Activated naive CD8-positive, alpha-beta T cell treated with anti-CD3 and anti-CD28 coated beads, Interleukin-2, amount 50 U/mL, for 16 hours (primary cell): ENCODE measurements at places on chromosomes 7 and 10.

GRCh38 chr7:158710651-158711102, 6.1 kb upstream of the NCAPG2 start:
- no peak for DNase-seq

- DNase-seq, result no peak
These were observed 68.0 kb downstream of the MKI67 start for GRCh38 chr10:128058106-128058749.

DNA sequence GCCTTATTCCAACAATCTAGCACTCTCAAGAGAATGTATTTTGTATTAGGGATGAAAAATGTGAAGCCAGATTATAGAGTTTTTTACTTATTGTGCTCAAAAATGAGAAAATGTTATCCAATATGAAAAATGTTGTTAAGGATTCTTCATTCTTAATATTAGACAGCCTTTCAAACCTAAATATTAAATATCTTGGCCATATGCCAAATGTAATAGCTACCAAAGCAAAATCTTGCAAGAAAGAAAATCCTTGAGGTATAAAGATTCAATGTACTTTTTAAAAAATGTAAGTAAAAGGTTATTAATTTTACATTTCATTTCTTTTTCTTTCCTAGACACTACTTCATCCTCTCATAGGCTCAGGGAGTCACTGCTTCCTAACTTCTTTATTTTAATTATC, 33.4 kb downstream of the MET start:
- no peak for DNase-seq

- no peak for DNase-seq
These were observed 182.1 kb downstream of the FAM107B start for GRCh38 chr10:14592566-14592965.

- DNase-seq, result no peak
These were observed 210.5 kb downstream of the ARHGAP21 start for GRCh38 chr10:24513155-24513554.

DNA sequence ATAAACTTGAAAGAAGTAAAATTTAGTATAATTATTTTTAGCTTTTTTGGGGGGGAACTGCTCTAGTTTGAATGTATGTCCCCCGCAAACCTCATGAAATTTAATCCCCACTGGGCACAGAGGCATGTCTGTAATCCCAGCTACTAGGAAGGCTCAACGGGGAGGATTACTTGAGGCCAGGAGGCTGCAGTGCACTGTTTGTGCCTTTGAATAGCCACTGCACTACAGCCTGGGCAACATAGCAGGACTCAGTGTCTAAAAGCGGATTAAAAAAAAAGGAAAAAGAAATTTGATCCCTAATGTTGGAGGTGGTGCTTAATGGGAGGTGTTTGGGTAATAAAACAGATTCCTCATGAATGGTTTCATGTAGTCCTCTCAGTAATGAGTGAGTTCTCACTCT, 43.1 kb upstream of the PHF14 start:
- no peak for DNase-seq

DNA sequence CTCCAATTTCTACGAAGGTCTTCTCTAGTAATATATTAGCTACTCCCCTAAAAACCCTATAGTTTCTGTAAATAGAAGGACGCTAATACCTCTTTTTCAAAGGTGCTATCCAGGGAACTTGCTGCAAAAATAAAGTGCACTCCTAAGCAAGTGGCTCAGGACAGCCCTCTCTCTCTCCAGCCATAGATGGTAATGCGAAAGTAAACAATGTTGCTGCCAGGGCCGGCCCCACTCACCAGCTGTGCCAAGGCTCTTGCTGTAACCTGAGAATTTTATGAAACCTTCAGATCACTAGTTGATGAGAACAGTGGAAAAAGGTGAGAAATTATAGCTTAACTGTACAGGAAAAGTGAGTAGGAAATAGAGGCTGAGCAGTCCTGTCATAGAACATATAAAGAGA, 10.9 kb upstream of the TAS2R39 start:
- no peak for DNase-seq

- no peak for DNase-seq
These were observed 43.0 kb downstream of the PKD1L1 start for GRCh38 chr7:47905076-47905920.

GRCh38 chr7:36455646-36456045, 66.0 kb downstream of the ANLN start:
- no peak for DNase-seq

DNA sequence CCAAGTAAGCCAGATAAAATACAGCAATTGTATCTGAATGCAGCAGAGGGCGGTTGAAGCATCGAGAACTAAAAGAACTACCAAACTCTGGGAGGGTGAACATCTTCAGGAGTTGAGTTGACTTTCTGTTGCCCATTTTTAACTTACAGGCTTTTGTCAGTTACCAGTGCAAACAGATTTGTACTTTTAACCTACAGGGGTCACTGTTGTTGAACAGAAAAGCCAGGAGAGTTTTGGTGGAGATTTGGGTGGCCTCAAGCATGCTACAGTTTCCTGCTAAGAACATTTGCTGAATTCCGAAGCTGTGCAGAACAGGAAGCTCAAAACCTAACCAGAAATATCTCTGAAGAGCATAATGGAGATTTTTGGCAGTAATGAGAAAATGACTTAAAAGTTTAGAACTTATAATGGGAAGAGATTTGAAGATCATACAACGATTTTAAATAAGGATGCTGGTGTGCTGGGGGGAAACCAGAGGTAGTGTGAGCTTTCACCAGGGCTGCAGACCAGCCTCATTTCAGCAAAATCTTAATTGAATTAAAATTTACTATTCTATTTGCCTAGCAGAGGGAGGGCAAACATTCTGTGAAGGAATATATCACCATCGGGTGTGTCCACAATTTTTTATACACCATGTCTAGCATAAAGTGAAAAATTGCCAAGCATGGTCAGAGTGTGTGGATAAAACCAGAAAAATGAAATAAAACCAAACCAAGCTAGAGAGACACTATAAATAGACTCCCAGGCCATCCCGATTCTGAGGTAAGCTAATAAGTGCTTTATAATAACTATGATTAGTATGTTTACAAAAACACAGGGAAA, 208.6 kb upstream of the CCDC6 start:
- DNase-seq, result no peak

GRCh38 chr7:121237601-121238000, 91.2 kb upstream of the WNT16 start:
- DNase-seq, result no peak

- DNase-seq, result no peak
These were observed 509.8 kb upstream of the MGMT start for GRCh38 chr10:128957221-128957620.

GRCh38 chr7:78052112-78052511, 253.5 kb downstream of the PHTF2 start:
- DNase-seq, result no peak

DNA sequence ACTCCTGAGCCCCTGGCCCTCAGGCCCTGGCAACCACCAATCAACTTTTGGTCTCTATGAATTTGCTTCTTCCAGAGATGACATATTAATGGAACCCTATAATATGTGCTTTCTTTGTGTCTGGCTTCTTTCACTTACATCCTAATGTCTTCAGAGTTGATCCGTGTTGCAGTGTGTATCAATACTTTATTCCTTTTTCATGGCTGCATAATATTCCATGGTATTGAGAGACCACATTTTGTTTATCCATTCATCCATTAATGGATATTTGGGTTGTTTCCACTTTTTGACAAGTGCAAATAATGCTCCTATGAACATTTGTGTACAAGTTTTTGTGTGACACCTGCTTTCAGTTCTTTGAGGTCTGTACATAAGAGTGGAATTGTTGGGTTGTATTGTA, 43.3 kb upstream of the ELFN1 start:
- DNase-seq, result no peak

- no peak for DNase-seq
These were observed 67.6 kb upstream of the GSDME start for GRCh38 chr7:24824896-24825295.

GRCh38 chr7:121330053-121330833, 1.4 kb downstream of the WNT16 start:
- DNase-seq, result no peak

DNA sequence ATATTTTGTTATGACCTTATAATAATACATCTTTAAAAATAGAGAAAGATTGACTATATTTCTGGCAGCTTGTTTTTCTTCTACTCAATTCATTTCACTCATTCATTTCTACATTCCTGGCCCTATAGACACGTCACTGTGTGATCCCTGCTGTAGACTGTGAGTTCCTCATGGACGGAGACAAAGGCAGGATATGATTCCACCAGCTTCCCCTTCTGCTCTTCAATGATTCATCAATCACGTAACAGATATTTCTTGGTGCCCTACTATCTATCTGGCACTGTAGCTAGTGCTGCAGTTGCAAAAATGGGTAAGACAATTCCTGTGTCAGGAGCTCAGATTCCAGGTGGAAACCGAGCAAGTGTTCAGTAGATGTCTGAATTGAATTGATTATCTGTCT, 415.0 kb downstream of the SFMBT2 start:
- DNase-seq, result no peak

- DNase-seq, result no peak
These were observed 99.6 kb downstream of the SVIL start for GRCh38 chr10:29535012-29535777.

DNA sequence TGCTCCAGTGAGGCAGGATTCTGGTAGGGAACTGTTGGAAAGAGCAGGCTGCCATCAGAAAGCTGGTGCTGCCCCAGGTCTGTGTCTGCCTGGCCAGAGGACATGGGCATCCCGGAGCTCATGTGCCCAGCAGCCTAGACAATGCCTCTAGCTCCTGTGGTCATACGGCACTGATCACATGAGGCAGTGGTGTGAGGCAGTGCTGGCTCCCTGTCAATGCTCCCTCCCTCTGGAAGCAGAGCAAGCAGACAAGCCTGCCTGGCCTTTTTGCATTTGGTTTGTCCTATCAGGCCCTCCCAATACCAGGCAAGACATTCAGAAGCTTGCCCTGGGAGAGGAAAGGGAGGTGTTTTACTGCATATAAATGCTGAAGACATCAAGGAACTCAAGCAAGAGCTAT, 19.5 kb upstream of the MMP21 start:
- no peak for DNase-seq

DNA sequence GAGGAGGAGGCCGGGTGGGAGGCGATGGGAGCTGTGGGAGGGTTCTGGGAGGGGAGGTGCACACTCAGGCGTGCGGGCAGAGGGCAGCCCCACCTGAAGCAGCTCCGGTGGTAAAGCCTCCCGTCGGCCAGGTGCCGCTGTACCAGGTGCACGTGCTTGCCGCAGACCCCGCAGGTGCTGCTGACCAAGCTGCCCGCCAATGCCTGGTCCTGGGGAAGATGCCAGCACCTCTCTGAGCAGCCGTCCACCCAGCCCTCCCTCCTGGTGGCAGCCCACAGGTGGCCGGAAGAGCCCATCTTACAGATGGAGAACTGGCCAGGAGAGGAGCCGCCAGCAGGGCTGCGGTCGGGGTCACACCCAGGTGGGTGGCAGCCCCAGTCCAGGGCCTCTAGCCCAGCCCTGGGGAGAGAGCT, 12.6 kb downstream of the MICALL2 start:
- DNase-seq, result no peak

DNA sequence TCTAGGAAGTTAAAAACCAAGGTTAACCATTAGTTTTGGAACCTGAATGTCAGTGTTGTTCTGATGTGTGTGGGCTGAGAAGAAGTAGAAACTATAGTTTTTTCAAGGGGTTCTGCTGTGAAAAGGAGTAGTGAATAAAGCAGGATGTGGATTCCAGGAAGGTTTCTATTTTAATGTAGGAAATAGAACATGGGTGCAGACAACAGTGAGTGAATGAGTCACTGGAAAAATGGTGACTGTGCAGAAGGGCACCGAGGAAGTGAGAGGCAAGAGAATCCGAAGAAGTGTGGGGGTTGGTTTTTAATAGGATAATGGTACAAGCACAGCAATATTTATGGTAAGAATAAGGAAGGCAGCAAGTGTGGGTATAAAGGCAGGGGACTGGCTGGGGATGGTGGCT, 120.4 kb downstream of the ARHGAP21 start:
- no peak for DNase-seq

- DNase-seq, result no peak
These were observed 38.2 kb upstream of the CDK6 start for GRCh38 chr7:92874567-92874966.

DNA sequence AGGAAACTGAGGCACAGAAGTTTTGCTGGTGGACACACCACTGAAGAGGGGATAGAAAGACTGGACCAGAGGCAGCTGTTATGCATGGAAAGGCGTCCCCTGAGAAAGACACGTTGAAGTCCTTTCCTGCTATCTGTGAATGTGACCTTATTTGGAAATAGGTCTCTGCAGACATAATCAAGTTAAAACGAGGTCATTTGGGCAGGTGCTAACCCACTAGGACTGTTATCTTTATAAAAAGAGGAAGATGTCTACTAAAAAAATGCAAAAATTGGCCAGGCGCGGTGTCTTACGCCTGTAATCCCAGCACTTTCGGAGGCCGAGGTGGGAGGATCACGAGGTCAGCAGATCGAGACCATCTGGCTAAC, 31.6 kb downstream of the ELMO1 start:
- DNase-seq, result no peak

DNA sequence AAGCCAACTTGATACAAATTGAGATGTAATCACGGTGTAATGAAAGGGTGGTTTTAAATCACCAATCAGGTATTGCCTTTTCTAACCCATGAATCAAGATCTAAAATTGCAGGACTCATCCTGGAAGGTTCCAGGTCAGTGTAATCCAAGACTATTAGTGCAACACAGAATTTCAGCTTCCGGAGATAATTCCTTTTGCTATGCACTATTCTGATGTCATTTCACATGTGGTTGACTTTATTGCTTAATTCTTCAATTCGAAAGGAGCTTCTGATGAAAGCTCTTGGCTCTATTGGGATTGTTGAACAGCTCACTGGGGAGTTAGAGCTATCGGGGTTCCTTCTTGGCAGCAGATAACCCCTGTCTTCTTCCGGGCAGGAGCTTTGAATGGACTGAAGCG, 147.4 kb upstream of the INSYN2A start:
- DNase-seq, result no peak

GRCh38 chr7:14040528-14040927, 51.1 kb upstream of the ETV1 start:
- no peak for DNase-seq

GRCh38 chr10:6008497-6009142, 31.3 kb upstream of the IL15RA start:
- no peak for DNase-seq
